ENCODE measurements at places on chromosomes 1 and 21.

- DNase-seq = no peak
These were observed 685.3 kb upstream of the ADGRL2 start for GRCh38 chr1:81115422-81115821.

GRCh38 chr21:38525454-38525853, 27.2 kb upstream of the ERG start:
- DNase-seq = peak; percentile 3

DNA sequence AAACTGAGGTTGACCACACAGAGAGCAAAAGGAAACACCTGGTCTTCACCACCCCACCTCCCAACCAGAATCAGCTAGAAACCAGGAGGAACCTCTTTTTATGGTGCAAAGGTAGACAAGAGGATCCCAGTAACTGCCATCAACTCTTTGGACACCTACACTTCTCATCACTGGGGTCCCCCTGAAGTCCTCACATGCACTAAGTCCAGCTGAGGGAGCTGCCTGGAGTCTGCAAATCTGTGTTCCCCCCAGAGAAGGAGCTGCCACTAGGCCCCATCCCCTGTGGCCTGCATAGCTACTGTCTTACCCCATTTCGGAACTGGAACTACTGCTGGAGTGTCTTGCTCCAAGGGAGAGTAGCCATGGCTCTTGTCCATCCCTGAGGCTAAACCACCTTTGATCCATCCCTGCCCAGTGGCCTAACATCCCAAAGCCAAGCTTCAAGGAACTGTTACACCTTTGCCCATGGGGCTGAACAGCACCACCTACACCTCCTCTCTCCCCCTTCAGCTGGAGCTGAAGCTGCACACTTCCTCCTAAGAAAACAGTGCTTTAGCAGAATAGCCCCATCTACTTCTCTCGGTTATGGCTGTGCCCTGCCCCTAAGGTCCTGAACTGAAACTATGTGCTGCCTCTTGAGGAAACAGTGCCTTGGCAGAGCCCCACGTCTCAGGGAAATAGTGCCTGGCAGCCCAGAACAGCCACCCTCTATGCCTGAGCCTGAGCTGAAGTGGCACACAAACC, 85.4 kb upstream of the CD53 start:
- DNase-seq = peak; percentile 21

DNA sequence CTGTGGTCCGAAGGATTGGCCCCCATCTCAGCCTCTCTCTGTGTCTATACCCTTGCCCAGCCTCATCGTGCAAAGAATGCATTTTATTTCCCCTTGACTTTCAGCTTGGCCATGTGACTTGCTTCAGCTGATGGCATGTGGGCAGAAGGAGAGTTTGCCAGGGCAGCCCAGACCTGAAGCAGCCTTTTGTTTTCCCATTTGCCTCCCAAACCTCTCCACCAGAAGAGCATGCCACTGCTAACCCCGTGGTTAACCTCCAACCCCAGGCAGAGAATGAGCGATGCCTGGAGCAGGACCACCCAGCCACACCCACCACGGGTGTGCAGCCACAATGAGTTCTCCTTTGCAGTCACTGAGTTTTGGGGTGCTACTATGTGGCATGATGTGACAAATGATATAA, 136.4 kb downstream of the SETD4 start:
- DNase-seq = no peak

DNA sequence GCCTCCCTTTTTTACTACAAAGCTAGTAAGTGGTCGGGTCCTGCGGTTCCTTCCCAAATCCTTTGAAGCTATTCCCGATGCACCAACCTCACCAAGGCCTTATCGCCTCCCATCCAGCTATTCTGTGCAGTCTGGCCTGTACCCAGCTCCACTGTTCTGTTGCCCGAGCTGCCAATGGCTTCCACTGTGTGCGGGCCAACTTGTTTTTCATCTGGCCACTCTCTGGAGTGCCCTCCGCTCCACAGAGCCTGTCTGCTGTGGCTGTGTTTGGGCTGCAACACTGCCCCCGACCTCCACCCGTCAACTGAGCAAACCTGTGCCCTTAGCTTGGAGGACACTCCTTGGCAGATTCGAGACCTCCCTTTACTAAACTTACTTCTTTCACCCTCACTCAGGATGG, 125.0 kb downstream of the KIAA0319L start:
- DNase-seq = no peak

DNA sequence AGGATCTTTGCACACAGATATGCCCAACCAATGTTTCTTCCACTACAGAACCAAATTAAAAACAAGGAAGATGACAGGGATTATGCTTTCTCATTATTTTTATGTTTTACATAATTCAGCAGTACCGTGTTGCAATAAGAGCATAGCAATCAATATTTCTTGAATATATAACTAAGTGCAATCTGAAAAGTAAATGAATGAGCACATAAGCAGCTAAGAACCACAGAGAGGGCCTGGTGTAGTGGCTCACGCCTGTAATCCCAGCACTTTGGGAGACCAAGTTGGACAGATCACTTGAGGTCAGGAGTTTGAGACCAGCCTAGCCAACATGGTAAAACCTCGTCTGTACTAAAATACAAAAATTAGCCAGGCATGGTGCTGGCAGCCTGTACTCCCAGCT, 423.7 kb downstream of the MRPL39 start:
- no peak for DNase-seq

- DNase-seq = no peak
These were observed 15.5 kb upstream of the SNX27 start for GRCh38 chr1:151596166-151596953.

DNA sequence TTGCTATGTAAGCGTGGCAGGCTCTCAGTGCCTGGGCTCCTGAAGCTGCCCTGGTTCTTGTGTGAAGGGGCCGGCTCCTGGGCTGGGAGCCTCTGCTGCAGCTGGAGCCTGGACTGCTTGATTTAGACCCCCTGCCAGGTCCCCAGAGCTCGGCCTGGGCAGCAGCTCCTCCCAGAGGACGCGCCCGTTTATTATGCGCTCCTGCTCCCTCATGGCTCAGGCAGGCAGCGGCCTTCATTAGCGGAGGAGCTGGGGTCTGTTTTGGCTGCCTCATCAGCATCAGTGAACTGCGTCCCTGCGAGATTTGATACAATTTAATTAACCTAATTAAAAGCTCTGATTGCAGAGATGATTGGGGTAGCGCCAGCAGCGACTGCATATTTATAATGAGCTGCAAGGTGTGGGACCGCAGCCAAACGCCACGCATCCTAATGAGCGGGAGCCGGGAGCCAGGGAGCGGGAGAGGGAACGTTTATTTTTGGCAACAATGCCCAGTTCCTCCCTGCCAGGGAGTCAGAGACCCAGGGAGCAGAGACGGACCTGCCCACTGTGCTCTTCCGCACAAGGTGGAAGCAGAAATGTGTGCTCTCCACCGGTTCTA, 16.6 kb downstream of the UTP11 start:
- DNase-seq = no peak

DNA sequence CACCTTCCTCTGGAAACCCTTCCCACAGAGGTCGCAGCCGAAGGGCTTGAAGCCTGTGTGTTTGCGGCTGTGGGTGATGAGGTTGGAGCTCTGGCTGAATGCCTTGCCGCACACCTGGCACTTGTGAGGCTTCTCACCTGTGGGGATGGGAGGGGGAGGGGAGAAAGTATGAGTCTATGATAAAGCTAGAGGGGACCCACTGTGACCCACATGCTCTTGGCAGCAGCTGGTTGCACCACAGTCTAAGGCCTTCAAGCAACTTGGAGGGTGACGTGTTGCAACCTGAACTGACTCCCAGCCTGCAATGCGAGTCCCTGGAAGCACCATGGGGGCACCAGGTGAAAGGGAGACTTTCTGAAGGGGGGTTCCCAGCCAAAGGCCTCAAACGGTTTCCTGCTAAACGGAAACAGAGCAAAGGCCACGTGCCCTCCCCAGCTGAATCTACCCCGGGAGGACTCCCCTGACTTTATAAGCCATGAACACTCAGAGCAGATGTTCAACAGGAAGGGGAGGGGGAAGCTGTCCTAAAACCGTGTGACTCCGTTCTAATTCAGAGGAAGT, 10.6 kb downstream of the GFI1 start:
- peak; percentile 72 for DNase-seq

- peak; percentile 37 for DNase-seq
These were observed 14.1 kb upstream of the TNR start for GRCh38 chr1:175757381-175758015.

GRCh38 chr1:231139125-231139649, 22.7 kb upstream of the TRIM67 start:
- DNase-seq = no peak

GRCh38 chr21:37006486-37007291, at the start of gene RIPPLY3:
RIPPLY3 (plus strand) TSS chr21:37006702; CDS start chr21:37006773, 71 bp downstream.
- DNase-seq = peak; percentile 24

DNA sequence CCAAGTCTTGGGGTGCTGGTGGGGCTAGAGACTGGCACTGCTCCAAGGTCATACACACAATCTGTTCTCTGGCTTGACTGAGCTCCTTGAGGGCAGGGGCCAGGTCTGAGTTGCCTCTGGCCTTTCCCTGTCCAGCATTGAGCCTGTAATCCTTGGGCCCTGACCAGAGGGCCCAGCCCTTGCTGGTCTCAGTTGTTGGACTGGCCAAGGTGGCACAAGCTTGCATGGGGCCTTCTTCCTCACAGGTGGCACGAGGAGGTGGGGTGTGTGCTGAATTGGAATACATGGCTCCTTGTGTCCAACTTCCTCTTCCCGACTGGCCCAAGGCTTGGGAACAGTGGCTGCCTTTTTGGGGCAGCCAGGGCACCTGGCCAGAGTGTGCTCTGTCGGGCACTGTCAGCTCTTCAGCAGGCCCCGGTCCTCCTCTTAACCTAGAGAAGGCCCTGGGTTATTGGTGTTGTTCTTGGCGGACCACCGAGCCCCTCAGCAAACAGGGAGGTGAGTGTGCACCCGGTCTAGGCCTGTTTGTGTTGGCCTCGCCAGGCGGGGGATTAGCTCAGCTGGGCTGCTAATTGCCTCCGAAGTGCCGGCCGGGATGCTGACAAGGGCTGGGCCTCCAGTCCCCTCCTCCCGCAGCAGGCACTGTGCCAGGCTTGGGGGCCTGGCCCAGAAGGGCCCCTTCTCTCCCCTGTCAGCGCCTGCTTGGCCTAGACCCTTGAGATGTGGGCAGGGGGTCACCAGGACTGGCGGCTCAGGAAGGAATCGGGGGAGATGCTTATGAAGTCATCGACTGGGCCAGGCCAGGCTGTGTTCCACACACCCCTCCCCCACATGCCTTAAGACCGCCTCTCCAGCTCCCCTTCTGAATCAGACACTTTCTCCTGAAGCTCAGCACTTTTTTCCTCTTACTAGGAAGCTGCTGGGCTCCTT, 28.5 kb downstream of the WNT4 start:
- no peak for DNase-seq

DNA sequence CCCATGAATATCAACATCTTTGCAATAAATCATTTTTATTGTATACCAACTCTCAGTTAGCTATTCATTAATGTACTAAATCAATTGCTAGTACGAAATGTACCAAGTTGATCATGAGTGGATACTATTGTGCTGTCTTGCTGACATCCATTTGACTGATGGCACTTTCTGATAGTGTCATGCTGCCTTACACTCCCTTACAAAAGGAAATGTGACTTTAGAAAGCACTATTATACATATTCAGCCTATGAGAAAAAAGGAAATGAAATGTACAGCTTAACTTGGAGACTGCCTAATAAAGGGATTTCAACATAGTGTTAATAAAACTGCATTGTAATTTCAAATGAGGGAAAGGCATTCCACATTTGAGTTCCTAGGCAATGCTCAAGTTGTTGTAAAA, 52.2 kb downstream of the PLA2G4A start:
- no peak for DNase-seq

GRCh38 chr1:110069404-110070281, 829 bp downstream of the ALX3 start:
- DNase-seq = no peak

- DNase-seq = no peak
These were observed 18.2 kb downstream of the PLCH2 start for GRCh38 chr1:2494323-2494693.

GRCh38 chr21:29238967-29239290, 59.8 kb upstream of the BACH1 start:
- no peak for DNase-seq

GRCh38 chr1:44807364-44808062, 362 bp upstream of the DYNLT4 start:
- peak; percentile 94 for DNase-seq

DNA sequence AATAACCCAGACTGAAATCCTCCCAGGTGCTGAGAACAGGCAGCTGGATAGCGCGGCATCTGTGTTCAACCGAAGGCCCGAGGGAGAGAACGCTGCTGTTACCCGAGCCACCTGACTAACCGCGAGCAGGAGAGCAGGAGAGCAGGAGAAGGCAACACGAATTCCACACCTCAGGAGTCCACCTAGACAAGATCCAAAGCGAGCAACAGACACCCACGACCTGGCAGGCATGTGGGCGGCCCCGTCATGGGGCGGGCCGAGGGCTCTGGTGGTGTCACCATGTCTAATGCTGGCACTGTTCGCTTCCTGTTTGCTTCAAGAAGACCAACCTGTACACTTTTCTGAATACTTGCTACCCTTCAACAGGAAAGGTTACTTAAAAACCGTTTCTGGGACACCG, 20.9 kb upstream of the SPATC1L start:
- DNase-seq = no peak

DNA sequence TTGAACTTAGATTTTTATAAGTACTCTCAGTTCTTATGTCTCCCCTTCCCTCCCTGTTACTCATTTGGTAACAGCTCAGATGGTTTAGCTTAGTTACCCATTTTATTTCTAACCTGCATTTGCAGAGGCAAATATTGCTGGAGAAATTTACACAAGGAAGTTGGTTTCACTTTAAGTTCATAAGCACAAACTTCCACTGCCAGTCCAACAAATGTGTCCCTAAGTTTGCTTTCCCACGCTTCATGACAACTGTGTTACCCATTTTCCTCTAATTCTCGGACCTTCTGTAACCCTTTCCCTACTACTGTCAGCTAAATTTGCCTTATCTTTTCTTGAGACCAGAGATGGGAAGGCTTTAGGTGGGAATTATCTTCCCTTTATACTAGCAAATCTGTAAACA, 63.9 kb upstream of the GPR25 start:
- DNase-seq = no peak

- no peak for DNase-seq
These were observed 688 bp upstream of the CHD5 start for GRCh38 chr1:6180707-6181311.

DNA sequence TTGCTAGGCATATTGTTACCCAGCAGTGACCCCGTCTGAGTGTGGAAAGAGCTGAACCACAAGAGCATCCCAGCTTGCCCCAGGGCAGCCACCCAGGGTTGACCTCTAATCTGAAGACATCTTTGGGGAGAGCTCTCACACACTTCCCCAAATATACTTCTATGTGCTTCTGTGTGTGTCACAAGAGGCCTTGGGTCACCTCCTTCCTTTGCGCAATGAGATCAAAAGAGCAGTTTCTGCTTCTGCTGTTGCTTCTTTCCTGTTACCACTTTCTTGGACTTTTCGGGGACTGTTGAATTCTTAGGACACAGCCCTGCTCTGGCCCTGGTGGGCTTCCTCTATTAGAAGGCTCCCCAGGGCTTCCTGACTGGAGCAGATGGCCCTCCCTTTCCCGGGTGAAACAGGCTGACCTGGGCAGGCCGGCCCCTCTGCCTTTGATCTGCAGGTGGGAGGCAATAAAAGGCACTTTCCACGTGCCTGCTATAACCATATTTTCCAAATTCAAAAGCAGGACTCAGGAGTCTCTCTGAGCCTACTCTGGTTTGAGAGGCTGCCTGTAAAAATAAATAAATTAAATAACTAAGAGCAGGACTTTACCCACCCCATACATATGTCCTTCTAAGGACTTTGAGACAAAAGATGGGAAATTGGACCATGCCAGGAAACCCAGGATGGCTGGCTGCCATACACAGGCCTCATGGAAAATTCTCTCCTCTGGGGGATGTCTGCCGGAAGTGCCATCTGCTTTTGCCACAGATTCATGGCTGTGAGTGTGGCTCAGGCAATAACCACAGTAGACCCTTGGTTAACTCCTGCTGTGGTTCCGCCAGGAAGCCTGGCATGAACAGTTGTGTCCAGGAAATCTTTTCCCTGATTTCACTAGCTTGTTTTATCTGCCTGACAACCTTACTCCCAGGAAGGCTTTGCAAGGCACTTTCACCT, 28.3 kb upstream of the RCSD1 start:
- DNase-seq = peak; percentile 17
